Heart left ventricle (tissue), 16 donors: ENCODE measurements at places on chromosomes 7 and 10. TPM values are rescaled to one million over a fixed set of nuclear protein-coding genes. Genes with fewer than 3 reads are reported as not detected.

The IFIT1B gene
- not detected for total RNA-seq

GRCh38 chr7:5270788-5271187, 12.0 kb upstream of the SLC29A4 start:
- DNase-seq, result no peak

DNA sequence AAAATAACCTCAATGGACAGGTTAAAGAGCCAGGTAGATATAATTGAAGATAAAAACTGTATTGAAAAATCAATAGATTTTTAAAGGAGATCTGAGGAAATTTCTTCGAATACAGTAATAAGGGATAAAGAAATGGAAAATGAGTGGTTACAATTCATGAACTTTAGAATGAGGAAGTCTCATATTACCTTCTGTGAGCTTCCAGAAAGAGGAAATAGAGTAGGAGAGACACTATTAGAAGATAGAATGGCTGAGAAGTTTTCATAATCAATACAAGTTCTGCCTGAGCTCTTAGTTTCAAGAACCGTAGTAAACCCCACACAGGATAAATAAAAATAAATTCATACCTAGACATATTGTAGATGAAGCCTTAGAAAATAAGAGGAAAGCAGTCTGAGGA, 11.5 kb downstream of the SDK1 start:
- DNase-seq, result no peak

The RBM20 gene
- total RNA-seq, result 87.5 TPM

- DNase-seq, result no peak
Observed at GRCh38 chr10:70465832-70466231, 12.7 kb upstream of the PALD1 start.
